ENCODE measurements at places on chromosomes 2 and 18.

DNA sequence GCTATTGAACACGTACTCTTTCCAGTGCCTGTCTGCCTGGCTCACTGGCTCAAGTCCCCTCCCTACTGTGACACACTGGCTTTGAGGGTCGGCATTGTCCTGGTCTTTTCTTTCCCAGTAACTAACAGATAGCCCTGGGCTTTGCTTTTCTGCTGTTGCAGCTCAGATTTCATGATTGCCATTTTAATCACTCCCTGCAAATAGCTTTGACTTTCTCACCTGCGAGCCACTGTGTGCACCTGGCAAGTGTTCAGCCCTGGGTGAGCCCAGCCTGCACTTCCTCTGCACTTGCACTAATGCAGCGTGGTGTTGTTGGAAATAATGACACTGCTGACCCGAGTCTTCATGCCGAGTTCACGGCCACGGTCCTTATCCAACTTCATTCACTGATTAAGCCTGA, 52.9 kb downstream of the DCDC2C start:
- DNase-seq = no peak

GRCh38 chr2:53173698-53174455, 593.7 kb upstream of the CHAC2 start:
- no peak for DNase-seq

DNA sequence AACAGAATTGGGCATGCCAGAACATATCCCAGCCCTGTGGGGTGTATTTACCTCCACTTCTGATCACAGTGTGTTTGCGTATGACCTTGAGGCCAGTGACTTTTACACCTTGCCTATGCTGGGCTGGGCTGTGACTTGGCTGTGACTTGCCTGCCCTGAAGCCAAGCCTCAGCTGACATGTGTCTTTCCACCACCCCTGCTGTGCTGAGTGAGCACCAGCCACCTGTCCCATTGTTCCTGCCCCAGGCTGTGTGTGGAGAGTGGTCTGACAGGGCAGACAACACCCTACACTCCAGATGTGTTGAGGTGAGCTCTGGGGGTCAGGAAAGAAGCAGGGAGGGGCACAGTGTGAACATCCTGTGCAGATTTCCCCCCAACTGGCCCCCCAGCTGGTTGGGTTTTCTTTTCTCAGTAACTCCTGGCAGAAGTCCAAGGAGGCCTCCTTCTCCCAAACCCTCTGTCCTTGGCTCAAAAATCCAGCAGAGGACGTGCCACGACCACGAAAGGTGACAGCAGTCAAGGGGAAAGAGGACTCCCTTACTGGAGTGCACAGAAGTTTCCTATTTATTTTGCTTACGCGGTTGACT, 5.1 kb upstream of the STEAP3 start:
- peak; percentile 48 for DNase-seq

DNA sequence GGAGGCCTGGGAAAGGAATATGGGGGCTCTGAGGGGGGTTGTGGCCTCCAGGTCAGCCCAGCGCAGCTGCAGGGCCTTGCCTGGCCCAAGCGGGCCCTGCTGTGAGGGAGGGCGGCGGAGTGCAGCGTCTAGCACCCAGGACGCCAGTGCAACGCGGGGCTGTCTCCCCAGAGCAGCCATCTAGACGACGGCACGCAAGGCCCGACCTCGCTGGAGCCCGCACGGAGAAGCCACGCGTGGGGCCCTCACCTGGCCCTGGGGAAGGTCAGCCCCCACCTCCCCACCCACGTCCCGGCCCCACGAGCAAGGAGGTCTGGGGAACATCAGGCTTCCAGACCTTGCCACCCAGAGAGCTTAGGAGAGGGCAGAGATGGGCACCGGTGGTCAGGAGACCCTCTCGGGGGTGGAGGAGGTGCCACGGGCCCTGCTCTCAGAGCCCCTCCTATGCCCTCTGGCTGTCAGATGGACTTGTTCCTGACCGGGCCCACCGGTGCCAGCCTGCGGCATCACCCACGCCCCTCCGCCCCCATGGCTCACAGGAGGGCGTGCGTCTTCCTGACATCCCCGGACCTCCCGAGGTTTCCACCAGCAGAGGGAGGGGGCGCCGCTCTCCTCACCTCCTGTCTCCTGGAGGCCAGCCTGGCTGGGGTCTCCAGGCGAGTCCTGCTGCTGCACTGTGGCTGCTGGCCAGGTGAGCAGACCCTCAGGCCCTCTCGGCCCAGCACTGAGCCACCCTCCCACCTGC, 17.0 kb downstream of the GPR35 start:
- no peak for DNase-seq

GRCh38 chr2:94622113-94622618, 249.1 kb upstream of the TEKT4 start:
- DNase-seq = no peak

- DNase-seq = peak; percentile 53
Observed at GRCh38 chr2:119888680-119889079, 124.2 kb upstream of the EPB41L5 start.

DNA sequence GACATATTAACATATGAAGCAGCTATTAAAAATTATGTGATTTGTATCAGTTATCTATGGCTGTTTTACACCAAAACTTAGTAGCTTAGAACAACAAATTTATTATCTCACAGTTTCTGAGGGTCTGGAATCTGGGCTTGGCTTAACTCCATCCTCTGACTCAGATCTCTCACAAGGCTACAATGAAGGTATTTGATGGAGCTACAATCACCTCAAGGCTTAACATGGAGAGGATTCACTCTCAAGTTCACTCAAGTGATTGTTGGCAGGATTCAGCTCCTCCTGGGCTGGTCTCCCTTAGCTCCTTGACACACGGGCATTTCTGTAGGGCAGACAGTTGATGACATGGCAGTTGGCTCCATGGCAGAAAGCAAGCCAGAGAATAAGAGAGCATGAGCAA, 133.0 kb upstream of the SLC14A2 start:
- DNase-seq = no peak

DNA sequence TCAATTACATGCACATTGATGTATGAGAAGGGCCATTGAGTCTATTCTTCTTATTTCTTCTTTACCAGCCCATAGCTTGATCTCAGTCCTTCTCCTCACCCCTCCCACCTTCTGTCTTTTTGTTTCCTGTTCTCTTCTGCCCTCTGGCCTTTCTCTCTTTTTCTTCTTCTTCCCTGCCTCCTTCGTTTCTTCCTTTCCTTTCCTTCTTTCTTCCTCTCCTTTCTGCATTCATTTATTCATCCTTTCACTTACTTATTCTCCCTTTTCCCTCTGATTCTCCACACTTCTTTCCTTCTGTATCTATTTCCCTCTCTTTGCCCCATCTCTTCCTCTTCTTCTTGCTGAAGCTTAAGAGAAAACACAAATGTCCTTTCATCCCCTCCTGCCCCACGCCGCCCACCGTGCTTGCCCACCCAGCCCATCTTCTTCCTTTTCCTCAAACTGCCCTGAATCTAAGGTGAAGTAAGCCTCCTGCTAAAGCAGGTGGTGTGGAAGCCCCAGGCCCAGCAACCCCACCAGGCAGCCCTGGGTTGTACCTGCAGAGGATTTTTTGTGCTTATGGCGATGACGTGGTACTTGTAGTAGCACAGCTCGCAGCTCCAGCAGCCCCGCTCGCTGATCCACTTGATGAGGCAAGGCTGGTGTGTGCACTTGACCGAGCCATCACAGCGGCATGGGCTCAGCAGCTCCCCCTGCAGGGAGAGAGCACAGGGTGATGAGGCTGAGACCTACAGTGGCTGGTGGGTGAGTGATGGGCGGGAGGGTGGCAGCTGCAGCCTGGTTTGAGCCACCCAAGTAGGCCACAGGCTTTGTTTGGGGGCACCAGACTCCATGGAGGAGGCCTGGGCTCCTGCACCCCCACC, 89.0 kb downstream of the MARCHF4 start:
- DNase-seq = no peak

DNA sequence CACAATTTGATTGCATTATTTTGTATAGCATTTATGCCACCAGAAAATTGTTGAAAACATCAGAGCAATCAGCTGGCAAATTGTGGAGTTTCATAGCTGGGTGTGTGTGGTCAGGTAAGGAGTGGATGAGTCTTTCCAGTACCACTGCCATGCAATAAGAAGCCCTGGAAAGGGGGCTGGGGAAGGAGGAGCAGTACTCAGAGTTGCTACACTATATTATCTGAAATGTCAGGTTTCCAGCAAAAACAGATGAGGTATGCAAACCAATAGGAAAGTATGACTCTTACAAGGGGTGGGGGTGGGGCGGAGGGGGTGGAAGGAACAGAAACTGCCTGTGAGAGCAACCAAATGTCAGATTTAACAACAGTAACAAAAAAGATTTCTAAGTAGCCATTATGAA, 112.2 kb downstream of the SOS1 start:
- no peak for DNase-seq

DNA sequence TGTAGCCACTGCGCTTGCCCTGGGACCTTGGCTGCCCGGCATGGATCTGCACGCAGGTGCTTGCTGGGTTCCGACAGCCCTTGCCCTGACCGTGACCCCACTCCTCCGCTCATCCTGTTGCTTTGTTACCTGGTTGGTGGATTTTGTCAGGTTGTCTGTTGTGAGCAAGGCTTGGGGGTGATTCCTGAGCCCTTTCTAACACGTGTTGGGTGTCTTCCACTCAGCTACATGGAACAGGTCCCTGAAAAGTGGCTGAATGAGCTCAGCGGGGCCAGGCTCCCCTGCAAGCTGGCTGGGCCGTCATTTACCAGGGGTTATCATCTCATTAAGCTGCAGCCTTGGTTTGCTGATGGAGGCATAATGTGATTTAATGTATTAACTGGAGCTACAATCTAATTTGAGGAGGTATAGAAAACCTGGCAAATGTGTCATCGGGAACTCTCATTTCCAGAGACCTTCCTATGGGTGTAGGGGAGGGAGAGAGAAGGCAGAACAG, 24.6 kb downstream of the RAMP1 start:
- DNase-seq = no peak

- no peak for DNase-seq
Observed at GRCh38 chr2:64128943-64129391, 15.3 kb downstream of the PELI1 start.

- DNase-seq = no peak
Observed at GRCh38 chr2:29417630-29418029, 302.4 kb downstream of the CLIP4 start.

DNA sequence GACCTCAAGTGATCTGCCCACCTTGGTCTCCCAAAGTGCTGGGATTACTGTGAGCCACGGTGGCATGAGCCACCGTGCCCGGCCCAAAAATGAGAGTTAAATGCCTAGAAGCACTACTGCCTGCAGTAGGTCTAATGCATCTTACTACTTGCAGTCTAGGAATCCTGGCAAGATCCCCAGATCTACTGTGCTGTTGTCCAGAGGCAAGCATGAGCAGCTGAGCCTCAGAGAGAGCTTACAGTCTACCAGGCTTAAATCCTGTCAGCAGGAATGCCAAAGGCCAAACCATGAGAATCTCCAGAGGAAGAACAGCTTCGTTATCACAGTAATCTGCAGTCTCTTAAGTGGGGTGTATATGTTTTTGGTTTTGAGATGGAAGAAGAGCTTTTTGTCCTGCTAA, 54.4 kb downstream of the XRCC5 start:
- peak; percentile 18 for DNase-seq

GRCh38 chr2:133326652-133327397, 241.4 kb downstream of the NCKAP5 start:
- peak; percentile 82 for DNase-seq

- DNase-seq = no peak
Observed at GRCh38 chr18:9722691-9723090, 14.6 kb downstream of the RAB31 start.

DNA sequence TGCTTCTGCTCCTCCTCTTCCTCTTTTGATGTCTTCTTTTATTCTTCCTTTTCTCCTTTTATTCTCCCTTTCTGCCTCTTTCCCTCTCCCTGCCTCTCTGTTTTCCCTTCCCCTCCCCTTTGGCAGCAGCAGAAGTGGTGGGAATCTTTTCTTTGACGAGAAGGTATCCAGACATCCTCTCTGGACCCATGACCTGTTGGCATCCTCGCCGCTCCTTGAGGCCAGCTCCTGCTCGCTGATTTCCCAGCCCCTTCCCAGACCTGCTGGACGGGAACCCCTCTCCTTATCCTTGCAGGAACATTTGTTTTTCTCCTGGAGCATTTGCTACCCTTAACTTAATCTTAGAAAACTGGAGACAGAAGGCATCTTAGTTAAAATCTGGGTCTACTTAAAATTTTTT, 130.5 kb downstream of the LPIN1 start:
- DNase-seq = no peak

GRCh38 chr2:88659538-88659915, 31.9 kb upstream of the RPIA start:
- DNase-seq = no peak

DNA sequence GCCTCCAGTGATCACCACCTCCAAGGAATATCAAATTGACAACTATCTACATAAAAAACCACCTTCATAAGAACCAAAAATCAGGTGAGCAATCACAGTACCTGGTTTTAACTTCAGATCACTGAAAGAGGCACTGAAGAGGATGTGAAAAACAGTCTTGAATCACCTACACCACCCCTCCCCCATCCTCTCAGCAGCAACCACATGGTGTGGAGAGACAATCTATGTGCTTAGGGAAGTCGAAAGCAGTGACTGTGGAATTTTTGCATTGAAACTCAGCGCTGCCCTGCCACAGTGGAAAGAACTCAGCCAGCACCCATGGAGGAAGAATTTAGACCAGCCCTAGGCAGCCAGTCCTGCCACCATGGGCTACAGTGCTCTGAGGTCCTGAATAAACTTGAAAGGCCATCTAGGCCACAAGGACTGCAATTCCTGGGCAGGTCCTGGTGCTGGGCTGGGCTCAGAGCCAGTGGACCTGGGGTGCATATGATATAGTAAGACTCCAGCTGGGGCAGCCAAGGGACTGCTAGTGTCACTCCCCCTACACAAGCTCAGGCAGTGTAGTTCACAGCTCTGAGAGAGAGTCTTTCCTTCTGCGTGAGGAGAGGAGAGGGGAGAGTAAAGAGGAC, 75.6 kb downstream of the ATL2 start:
- no peak for DNase-seq

DNA sequence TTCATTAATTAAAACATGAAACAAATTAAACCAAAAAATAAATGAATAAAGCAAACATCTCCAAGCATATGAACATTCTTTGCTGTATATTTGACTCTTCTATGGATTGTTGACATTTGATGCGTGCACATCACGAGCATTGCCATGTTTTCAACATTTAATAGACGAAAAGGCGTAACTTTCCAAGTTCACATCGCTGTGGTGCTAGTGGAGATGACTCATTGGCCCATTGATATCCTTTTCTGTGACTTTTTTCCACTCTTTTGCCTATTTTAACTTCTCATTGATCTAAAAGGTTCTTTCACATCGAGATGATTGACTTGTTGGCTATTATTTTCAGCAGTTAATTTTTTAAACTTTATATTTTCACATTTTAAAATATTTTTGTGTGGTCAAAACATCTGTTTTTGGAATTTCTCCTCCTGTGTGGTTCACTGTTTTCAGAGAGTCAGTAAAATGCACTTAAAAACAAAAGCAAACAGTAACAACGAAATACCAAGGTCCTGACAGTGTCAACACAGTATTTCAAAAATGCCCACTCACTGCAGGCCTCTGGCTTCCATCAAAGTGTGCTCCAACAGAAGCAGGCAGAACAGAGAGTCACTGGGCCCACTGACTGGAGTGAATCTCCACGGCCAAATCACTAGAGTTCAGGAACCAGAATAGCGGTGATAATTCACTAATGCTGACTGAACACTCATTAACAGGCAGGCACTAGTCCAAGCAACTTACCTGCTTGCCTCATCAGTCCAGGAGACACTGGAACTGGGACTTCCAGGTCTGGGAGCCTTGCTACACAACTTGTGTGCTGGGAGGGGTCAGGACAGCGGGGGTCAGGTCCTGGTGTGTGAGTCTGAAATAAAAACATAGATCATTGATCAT, 372.2 kb upstream of the SMIM21 start:
- DNase-seq = no peak
